Kidney (tissue), 22 donors: ENCODE measurements at places on chromosomes 4 and X. TPM values are rescaled to one million over a fixed set of nuclear protein-coding genes. Genes with fewer than 3 reads are reported as not detected.

ETDA gene
- not detected for total RNA-seq

ENAM gene
- total RNA-seq, result 6.7 TPM

- no peak for DNase-seq
Measured at GRCh38 chrX:123339221-123339905, 155.3 kb downstream of the GRIA3 start.

- DNase-seq, result no peak
Measured at GRCh38 chr4:158051401-158052235, 121.2 kb downstream of the GASK1B start.

DNA sequence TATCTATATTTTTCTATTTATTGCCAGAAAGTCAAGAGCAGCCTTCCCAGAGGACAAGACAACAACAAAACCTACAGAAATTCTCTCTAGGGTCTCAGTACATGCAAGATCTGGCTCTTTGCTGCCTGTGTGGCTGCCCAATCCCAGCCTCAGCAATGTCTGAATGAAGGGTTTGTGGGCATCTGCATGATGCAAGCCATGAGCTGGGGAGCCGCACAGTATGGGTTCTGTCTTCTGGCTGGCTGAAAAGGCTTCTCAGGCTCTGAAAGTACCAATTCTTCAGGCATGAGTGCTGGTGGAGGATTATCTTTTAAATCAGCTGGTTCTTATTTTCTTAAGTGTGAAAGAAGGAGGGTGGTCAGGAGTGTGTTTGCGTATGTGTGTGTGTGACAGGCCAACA is 104.6 kb downstream of the PDGFRA start:
- no peak for DNase-seq

DNA sequence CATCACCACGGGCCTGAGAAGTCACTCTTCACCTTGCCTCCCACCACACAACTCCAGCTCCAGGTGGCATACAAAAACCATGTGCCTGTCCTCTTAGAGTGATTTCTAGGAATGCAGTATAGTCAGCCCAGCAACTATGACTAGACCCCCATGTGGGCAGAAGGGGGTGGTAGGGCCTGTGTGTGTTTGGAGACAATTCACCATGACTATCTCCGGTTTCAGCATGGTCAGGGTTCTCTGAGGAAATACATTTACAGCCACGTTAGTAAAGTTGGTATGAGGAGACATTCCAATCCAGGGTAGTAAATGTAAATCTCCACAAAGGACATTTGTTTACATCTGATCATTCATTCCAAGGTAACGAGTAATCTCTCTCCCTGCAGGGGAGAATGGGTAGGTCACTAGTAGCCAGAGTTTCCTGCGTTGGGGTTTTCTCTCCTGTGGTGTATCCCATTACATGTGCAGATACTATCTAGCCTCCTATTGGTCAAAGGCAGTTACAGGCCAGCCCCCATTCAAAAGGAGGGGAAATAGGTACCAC is 4.2 kb upstream of the MTMR1 start:
- no peak for DNase-seq

TSC22D3 gene
- total RNA-seq, result 320 TPM

DNA sequence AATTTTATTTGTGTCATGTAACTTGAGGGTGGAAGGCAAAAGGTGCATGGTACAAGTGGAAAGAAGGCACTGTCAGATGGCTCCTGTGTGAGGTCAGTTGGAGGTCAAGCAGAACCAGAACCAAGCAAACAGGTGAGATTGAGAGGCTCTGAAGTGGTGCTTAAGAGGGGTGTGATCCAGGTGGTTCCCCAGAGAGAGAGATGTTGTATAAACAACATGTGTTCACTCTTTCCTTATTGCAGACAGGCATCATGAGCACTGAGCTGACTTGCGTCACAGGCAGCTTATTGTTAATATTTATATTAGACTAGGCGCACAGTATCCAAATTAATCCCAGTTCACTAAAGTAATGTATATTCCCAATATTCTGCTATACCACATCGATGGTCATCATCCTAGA is 56.8 kb downstream of the CXCL13 start:
- DNase-seq, result no peak

DDIT4L gene
- 6.1 TPM for total RNA-seq

- DNase-seq, result no peak
Measured at GRCh38 chr4:20151436-20151835, 100.3 kb upstream of the SLIT2 start.

GRCh38 chrX:18879144-18879543 is 104.8 kb downstream of the PHKA2 start:
- DNase-seq, result no peak

GRCh38 chrX:155949098-155949497 is 48.4 kb upstream of the IL9R start:
- no peak for DNase-seq

- no peak for DNase-seq
Measured at GRCh38 chrX:21266949-21267348, 107.3 kb upstream of the CNKSR2 start.

ATXN3L gene
- not detected for total RNA-seq

DNA sequence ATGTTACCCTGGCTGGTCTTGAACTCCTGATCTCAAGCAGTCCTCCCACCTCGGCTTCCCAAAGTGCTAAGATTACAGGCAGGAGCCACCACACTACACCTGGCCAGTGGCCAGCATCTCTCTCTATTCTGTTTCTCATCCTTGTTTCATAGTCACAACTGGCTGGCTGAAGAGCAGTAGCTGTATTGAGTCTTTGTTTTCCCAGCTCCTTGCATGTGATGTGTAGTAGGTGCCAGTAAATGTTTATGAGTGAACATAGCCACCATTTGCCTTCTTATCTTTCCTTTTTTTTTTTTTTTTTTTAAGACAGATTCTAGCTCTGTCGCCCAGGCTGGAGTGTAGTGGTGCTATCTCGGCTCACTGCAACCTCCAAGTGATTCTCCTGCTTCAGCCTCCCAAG is 23.6 kb downstream of the NUDT9 start:
- DNase-seq, result no peak

NOX1 gene
- total RNA-seq, result not detected

DNA sequence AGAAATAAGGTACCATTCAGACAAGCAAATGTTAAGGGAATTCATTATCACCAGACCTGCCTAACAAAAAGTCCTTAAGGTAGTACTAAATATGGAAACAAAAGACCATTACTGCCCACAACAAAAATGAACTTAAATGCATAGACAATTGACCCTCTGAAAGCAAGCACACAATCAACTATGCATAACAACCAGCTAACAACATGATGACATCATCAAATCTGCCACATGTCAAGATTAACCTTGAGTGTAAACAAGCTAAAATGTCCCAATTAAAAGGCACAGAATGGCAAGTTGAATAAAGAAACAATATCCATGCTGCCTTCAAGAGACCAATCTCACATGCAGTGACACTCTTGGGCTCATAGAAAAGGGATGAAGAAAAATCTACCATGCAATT is 160.7 kb upstream of the CPXCR1 start:
- no peak for DNase-seq

GRCh38 chrX:35700121-35700520 is 98.0 kb upstream of the MAGEB16 start:
- DNase-seq, result no peak

ARMCX2 gene
- 44.0 TPM for total RNA-seq

- no peak for DNase-seq
Measured at GRCh38 chr4:46506876-46507275, 116.9 kb upstream of the GABRA2 start.

- no peak for DNase-seq
Measured at GRCh38 chr4:83552083-83552482, 16.2 kb downstream of the GPAT3 start.

PAGE5 gene
- total RNA-seq, result not detected

UGT2A3 gene
- total RNA-seq, result 57.7 TPM

ENPP6 gene
- 0.91 TPM for total RNA-seq

IGFBP7 gene
- total RNA-seq, result 1,703 TPM

IL1RAPL2 gene
- 0.25 TPM for total RNA-seq

GRCh38 chrX:107625739-107626138 is 2.6 kb upstream of the PRPS1 start:
- DNase-seq, result no peak

DNA sequence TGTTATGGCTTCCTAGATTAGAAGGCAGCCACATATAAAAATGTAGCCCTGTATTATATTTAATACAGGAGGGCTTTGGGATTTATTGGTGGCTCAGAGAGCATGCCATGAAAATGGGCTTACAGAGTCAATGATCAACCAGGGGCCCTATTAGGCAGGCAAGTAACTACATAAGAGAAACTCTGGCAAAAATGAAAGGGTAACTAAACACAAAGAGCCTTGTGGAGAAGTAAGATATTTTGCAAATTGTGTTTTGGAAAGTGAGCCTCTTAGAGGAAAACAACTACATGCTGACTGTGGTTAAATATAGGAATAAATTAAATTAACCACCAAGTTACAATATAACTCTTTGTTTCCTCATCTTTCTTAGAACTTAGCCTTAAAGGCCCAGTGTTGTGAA is 5.5 kb downstream of the SAT1 start:
- no peak for DNase-seq

XAGE3 gene
- total RNA-seq, result not detected

SLC6A14 gene
- not detected for total RNA-seq

GRCh38 chrX:288561-288991 is 7.4 kb downstream of the PLCXD1 start:
- DNase-seq, result no peak

DNA sequence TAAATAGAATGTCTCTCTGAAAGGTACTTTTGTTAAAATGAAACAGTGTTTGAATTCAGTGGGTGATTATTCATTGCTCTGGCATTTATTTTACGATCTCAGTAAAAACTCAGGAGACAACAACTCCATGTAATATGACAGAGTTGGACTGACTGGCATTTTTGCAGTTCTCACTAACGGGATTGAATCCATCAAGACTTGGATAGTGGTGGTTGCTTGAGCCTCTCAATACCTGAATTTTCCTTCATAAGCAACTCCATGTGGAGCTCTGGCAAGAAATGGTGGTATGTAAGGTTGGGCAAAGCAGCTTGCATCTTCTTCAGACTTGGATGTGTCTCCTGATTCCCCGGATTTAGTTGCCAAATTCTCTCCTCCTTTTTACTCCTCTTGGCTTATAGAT is 72.7 kb downstream of the FRMPD4 start:
- no peak for DNase-seq

DNA sequence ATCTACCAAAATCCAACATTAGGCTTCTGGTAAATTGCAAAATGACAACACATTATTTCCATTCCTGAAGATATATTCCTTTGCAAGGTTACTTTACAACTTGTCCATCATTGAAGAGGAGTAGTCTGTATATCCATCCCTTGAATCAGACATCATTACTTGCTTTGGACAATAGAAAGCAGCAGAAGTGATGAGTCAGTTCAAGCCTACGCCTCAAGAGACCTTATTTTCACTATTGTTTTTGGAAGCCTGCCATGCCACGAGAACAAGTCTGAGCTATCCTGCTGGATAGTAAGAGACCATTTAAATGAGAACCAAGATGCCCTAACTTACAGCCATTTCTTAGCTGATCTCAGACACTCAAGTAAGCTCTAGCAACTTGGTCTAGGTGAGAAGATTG is 246.0 kb upstream of the HHIP start:
- no peak for DNase-seq

DNA sequence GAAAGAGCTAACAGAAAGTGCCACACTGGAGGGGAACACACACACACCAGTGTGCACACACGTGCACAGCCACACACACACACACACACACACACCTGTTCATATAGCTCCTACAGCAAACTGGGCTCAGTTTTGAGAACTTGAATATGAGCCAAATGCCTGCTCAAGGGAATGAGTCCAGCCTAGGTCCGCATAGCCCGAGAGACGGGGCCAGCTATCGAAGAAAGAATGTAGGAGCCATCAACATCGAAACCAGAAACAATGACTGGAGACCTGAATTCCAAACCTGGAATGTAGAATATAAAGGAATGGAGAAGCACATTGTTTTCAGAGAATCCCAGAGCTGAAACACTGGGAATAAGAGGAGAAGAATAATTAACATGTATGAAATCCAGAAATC is 37.6 kb upstream of the ERVMER34-1 start:
- DNase-seq, result no peak

GRCh38 chrX:120795301-120795700 is 80.4 kb downstream of the CT47B1 start:
- no peak for DNase-seq

- DNase-seq, result no peak
Measured at GRCh38 chr4:5660185-5660584, 48.2 kb downstream of the EVC2 start.

DNA sequence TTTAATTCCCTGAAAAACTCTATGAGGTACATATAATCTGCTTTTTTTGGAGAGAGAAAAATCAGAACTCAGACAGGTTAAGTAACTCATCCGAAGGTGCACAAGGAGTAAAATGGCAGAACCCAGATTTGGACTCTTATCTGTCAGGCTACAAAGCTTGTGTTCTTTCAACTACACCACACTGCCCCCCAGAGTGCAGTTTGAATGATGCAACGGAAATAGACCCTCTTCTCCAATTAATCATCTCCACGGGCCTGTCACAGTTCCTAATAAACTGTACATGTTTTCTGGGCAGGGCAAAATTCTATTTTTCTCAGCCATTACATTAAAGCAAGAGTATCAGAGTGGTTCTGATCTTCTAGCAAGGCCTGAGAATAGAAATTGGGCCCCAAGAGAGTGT is 35.3 kb upstream of the DCX start:
- DNase-seq, result peak; percentile 11

CDKL2 gene
- total RNA-seq, result 15.9 TPM

GRCh38 chr4:8577046-8577445 is 3.1 kb upstream of the GPR78 start:
- no peak for DNase-seq

DNA sequence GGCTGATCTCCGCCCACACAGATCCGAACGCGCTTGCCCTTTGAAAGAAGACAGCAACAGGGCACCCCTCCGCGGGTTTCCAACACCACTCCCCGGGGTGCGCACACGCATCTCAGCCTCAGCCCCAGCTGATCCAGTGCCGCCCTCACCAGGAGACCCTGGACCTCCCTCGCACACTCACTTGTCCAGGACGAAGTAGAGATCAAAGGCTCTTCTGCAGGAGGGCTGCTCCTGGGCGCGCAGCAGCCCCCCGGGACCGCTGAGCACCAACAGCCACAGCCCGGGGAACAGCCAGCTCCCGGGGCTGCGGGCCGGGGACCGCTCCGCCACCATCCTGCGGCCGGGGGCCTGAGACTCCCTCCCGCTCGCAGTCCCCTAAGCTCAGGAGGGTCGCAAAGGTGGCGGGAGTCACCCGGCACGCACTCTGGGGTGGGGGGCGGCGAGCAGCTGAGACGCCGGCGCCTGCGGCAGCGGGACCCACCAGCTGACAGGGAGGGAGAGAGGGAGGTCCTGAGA is 743 bp downstream of the ANTXR2 start:
- DNase-seq, result peak; percentile 72

APBB2 gene
- total RNA-seq, result 65.6 TPM

BEND2 gene
- not detected for total RNA-seq

DNA sequence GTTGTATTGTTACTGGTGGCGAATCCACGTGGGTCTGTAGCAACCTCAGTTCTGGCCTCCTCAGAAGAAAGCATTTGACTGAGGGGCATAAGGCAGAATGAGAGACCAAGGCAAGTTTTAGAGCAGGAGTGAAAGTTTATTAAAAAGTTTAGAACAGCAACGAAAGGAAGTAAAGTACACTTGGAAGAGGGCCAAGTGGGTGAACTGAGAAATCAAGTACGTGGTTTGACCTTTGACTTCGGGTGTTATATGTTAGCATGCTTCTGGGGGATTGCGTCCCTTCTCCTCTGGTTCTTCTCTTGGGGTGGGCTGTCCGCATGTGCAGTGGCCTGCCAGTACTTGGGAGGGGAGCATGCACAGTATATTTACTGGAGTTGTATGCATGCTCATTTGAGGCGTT is 232.7 kb upstream of the GATB start:
- DNase-seq, result no peak
